ENCODE measurements at places on chromosomes 5 and 9. TPM values are rescaled to one million over a fixed set of nuclear protein-coding genes. Genes with fewer than 3 reads are reported as not detected.
A peak's percentile ranks its signal among the peaks of the same experiment; 100 is the strongest.

GRCh38 chr5:54455413-54456157, at the start of gene HSPB3:
Gene HSPB3, plus strand, starts transcription at chr5:54455699. Its CDS starts 91 bp downstream, at chr5:54455790.
- no peak for DNase-seq

DNA sequence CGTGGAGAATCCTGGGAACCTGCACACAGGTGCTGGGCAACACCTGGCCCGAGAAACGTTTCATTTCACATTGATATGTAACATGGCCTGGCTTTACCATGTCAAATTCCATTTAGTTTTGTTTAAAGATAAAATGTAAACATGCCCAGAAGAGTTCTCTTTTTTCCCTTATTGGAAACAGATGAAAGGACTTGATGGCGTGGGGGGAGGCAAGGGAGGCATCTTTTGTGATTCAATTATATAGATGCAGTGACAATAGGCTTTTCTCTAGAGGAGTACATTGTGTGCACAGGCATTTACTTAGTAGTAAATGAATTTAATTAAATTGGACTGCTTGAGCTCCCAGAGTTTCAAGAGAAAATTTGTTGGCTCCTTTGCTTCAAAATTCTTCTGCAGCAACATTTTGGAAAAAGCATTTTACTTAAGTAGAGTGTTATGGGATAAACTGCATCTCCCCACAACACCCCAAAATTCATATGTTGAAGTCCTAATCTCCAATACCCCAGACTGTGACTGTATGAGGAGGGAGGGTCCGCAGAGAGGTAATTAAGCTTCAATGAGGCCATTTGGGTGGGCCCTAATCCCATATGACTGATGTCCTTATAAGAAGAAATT, 254.3 kb upstream of the NFIL3 start:
- DNase-seq, result no peak

DNA sequence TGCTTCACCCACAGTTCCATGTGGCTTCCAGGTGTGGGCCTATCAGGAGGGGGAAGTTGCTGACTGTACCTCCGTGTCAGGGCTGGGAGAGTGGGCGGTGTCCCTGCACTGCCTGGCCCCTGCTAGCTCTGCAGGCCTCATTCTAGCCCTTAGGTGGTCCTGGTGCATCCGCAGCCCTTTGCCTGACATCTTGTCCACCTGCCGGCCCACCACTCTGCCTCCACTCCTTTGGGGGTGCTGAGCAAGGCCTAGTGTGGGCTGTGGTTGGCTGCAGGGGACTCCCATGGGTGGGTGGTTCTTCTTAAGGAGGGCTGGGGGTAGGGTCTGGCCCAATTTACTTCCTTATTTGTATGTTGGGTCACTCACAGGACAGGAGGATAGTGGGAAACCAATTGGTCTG, 66.9 kb downstream of the HSPA4 start:
- no peak for DNase-seq

GRCh38 chr5:100517301-100517974, 17.7 kb upstream of the FAM174A start:
- DNase-seq, result no peak

- DNase-seq, result peak; percentile 74
Observed at GRCh38 chr9:109035684-109036423, 22.6 kb upstream of the CTNNAL1 start.

GRCh38 chr5:101539315-101539714, 636.2 kb upstream of the ST8SIA4 start:
- no peak for DNase-seq

DNA sequence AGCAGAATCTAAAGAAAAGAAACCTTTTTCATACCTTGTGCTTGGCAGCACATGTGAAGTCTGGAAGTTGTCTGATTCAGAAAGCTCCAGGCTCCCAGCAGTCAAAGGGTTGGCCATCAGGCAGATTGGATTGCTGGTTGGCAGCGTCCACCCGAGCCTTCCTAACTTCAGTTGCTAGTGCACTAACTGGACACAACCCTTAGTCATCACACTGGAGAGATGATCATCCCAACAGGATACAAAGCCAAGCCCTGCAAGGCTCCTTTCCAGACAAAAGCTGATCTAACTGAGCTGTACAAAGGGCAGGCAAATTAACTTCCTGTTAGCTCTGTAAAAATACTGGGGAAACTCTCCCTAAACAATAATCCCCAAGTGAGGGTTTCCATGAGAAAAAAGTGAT, 185.6 kb downstream of the SNX18 start:
- no peak for DNase-seq

- DNase-seq, result no peak
Observed at GRCh38 chr5:148934895-148935400, 108.5 kb downstream of the ADRB2 start.

GRCh38 chr9:136605988-136606660, 56.6 kb upstream of the EGFL7 start:
- DNase-seq, result no peak

GRCh38 chr5:149800633-149801032, 70.5 kb downstream of the PPARGC1B start:
- DNase-seq, result no peak

- DNase-seq, result peak; percentile 54
Observed at GRCh38 chr5:178461004-178461730, 129.0 kb downstream of the COL23A1 start.

DNA sequence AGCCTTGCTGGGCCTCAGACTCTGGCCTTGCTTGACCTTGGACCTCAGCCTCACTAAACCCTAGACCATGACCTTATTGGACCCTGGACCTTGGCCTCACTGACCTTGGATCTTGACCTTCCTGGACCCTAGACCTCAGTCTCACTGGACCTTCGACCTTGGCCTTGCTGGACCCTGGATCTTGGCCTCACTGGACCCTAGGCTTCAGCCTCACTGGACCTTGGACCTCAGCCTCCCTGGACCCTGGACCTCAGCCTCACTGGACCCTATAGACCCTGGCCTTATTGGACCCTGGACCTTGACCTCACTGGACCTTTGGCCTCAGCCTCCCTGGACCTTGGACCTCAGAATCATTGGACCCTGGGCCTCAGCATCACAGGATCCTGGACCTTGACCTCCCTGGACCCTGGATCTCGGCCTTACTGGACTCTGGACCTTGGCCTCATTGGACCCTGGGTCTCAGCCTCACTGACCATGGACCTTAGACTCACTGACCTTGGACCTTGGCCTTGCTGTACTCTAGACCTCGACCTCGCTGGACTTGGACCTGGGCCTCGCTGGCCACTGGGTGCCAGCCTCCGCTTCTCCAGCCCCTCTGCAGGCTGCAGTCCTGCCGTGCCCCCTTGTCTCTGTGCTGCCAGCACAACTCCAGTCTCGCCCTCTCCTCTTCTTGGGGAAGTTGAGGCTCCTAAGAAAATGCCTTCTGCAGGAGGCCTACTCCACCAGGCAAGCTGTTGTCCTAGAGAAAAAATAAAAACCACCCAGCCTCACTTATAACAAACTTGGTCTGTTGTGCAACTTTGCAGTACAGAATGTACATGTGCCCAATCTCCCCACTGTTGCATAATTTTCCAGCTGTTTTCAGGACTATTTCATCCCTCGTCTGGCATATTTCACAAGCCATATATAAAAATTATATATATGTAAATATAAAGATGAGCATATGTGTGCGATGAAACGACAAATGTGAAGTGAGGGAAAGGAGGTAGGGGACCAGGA, 11.0 kb upstream of the ADAMTS2 start:
- DNase-seq, result no peak

DNA sequence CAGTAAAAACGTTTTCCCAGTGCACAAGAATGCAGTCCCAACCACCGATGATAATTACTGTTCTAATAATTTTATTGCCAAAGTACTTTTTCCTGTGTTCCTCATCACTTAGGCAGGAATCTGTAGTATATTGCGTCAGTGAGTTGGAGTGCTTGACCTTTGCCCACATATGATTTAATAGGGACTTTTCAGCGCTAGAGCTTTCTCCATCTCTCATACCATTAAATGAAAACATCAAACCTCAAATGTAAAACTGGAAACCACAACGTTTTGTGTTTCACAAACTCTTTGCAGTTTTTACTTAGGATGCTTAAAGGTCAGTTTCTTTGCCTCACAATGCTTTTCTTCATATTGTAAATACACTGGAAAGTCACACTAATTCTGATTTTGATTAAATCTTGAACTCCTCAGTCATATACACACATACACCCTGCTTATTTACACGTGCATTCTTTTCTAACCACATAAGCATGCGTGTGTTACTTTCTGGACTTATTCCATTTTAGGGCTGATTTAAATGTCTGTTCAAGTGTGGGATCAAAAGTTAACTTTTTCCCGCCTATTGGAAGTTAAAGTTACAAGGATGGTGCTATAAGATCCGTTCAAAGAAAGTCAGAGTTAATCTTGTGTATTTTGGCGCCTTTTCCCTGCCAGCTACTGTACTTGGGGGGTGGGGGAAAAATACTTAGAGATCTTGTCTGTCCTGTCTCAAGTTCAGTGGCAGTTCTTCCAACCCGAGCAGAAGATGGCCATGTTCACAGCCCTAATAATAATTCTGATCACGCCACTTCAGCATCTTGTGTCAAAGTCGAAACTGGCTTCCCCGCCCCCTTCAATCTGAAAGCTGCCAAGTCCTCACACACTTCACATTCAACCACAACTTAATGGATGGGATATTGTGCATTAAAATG, 6.6 kb upstream of the NFIB start:
- DNase-seq, result no peak

- DNase-seq, result no peak
Observed at GRCh38 chr5:163914910-163915309, 409.5 kb downstream of the MAT2B start.

Gene SNX18
- total RNA-seq, result 16.0 TPM

Gene FKTN
- total RNA-seq, result 17.3 TPM

Gene AP3B1
- total RNA-seq, result 54.5 TPM

Gene ISL1
- total RNA-seq, result 1.3 TPM

Gene HTR1A
- total RNA-seq, result not detected

Gene C5orf34
- total RNA-seq, result 4.8 TPM

Gene ENC1
- total RNA-seq, result 30.0 TPM

Gene BSPRY
- 22.7 TPM for total RNA-seq

Gene SPRY4
- 112 TPM for total RNA-seq

Data from HCT116 (cell line).